Left renal cortex interstitium (tissue), 4 donors: ENCODE measurements at places on chromosomes 6 and 20. TPM values are rescaled to one million over a fixed set of nuclear protein-coding genes. Genes with fewer than 3 reads are reported as not detected.

DNA sequence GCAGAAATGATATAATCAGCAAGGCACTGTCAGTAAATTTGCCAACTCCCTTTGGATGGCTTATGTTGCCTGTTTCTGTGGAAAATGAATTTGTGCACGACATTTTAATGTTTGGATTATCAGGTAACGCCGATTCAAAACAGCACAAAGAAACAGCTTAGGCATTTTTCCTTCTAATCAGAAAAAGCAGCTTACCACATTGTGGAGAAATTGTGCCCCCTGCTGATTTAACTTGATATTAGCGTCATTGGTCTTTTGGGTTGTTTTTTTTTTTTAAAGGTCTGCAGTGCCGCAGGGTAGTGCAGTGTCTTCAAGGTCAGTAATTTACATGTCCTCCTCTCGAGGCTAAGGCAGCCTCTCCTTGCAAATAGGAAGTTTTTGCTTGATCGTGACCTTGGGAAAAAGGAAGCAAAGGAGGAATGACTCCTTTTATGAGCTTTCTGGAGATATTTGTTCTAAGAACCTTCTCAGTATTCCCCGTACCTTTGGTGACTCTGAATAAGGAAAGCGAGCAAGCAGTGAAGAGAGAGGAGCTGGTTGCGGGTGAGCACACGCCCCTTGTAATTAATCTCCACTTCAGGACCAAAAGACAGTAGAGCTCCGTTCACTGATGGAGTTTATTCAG is 79.1 kb downstream of the ELOVL4 start:
- peak; percentile 86 for DNase-seq

DNA sequence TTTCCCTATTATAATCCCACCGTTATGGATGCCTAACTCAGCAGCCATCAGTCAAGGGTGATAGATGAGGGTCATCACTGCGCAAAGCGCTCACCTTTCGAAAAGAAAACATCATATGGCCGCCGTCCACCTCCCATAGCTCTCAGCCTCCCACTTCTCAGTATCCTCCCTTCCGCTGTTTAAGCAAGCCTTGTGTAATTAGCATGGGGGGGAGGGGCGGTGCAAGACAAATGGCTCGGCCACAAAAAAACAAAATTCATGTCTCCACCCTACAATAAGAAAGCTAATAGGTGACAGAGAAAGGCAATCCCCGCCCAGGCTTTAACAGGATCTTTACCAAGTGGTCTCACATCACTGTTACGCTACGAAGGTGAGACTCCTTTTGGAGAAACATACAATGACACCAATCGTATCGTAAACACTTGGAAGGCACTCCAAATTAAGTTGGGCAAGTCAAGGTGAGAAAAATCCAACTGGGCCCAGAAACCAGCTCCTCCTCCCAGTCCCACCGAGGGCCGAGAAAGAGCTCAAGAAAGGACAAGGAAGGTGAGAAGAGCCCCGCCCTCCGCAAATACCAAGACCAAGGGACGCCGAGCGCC is 645 bp downstream of the DDX39B start:
- DNase-seq, result peak; percentile 22

DNA sequence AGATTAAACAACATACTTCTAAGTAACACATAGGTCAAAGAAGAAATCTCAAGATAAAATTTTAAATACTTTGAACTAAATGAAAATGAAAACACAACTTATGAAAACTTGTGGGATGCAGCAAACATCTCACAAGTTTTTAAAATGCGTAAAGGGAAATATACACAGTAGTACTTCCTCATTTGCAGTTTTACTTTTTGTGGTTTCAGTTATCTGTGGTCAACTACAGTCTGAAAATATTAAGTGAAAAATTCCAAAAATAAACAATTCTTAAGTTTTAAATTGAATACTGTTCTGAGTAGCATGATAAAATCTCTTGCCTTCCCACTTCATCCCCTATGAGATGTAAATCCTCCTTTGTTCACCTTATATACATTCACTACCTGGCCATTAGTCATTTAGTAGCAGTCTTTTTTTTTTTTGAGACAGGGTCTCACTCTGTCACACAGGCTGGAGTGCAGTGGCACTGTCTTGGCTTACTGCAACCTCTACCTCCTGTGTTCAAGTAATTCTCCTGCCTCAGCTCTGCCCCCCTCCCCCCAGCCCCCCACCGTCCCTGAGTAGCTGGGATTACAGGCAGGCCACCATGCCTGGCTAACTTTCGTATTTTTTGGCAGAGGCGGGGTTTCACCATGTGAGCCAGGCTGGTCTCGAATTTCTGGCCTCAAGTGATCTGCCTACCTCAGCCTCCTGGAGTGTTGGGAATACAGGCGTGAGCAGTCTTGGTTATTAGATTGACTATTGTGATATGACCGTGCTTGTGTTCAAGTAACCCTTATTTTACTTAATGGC is 154.6 kb upstream of the AHI1 start:
- no peak for DNase-seq

Gene FAM184A
- 8.6 TPM for polyA plus RNA-seq

Gene PPP1R16B
- polyA plus RNA-seq, result 6.5 TPM
